ENCODE measurements at places on chromosomes 2 and 18. TPM values are rescaled to one million over a fixed set of nuclear protein-coding genes. Genes with fewer than 3 reads are reported as not detected.
A peak's percentile ranks its signal among the peaks of the same experiment; 100 is the strongest.

VIT gene
- not detected for total RNA-seq

DNA sequence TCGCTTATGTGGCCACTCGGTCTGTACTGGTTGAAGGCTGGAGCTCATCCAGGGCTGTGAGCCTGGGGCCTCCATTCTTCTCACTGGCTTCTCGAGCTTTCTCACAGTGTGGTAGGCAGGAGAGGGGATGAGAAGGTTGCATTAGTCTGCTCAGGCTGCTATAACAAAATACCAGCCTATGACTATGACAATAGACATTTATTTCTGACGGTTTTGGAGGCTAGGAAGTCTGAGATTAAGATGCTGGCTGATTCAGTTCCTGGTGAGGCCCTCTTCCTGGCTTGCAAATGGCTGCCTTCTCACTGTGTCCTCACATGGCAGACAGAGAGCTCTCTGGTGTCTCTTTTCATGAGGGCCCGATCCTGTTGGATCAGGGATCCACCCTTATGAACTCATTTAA lies 6.2 kb upstream of the STK25 start:
- no peak for DNase-seq

GRCh38 chr2:60612033-60612432 lies 58.6 kb upstream of the BCL11A start:
- DNase-seq, result no peak

- no peak for DNase-seq
Observed at GRCh38 chr2:20001361-20001863, 11.1 kb downstream of the MATN3 start.

- DNase-seq, result peak; percentile 4
Observed at GRCh38 chr2:113060396-113060795, 1.4 kb downstream of the IL36RN start.

All from activated CD8-positive, alpha-beta T cell treated with anti-CD3 and anti-CD28 coated beads, Interleukin-2, amount 10 ng/mL, durations not matched to agents 7 days and 5 days (primary cell).